Activated T-helper 2 cell treated with anti-CD3 and anti-CD28 coated beads, Interferon-gamma antibody, Interleukin-2, Interleukin-4, amounts not matched to agents 10 μg/mL and 5 μg/mL and 100 μg/mL, durations not matched to agents 14 hours and 24 hours and 36 hours (primary cell): ENCODE measurements at places on chromosomes 5 and 9. TPM values are rescaled to one million over a fixed set of nuclear protein-coding genes. Genes with fewer than 3 reads are reported as not detected.

- DNase-seq, result no peak
Observed at GRCh38 chr5:78718824-78719223, 70.3 kb upstream of the LHFPL2 start.

GRCh38 chr5:142621227-142621626, 64.7 kb downstream of the FGF1 start:
- no peak for DNase-seq

DNA sequence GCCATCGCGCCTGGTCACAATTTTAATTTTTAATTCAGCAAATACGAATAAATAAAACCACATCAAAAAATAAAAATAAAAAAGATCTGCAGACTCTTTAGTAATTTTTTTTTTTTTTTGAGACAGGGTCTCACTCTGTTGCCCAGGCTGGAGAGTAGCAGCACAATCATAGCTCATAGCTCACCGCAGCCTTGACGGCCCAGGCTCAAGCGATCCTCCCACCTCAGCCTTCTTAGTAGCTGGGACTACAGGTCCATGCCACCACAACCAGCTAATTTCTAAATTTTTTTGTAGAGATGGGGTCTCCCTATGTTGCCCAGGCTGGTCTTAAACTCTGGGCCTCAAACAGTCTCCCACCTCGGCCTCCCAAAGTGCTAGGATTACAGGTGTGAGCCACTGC, 14.2 kb downstream of the NANS start:
- no peak for DNase-seq

DNA sequence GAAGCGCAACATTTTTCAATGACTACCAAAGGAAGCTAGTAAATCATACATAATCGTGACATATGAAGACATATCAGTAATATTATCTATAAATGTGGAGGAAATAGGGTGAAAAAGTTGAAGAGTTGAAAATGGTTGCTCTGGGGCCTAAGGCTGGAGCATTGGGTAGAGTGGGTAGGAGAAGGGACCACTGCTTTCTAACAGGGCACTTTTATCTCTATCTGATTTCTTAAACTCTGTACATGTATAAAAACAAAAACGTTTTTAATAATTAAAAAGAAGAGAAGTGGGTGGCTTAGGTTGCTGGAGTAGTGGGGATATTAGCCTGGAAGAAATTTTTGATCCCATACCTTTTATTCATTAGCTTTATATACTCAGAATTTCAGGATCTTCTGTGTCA, 44.2 kb upstream of the ITGA1 start:
- no peak for DNase-seq

DNA sequence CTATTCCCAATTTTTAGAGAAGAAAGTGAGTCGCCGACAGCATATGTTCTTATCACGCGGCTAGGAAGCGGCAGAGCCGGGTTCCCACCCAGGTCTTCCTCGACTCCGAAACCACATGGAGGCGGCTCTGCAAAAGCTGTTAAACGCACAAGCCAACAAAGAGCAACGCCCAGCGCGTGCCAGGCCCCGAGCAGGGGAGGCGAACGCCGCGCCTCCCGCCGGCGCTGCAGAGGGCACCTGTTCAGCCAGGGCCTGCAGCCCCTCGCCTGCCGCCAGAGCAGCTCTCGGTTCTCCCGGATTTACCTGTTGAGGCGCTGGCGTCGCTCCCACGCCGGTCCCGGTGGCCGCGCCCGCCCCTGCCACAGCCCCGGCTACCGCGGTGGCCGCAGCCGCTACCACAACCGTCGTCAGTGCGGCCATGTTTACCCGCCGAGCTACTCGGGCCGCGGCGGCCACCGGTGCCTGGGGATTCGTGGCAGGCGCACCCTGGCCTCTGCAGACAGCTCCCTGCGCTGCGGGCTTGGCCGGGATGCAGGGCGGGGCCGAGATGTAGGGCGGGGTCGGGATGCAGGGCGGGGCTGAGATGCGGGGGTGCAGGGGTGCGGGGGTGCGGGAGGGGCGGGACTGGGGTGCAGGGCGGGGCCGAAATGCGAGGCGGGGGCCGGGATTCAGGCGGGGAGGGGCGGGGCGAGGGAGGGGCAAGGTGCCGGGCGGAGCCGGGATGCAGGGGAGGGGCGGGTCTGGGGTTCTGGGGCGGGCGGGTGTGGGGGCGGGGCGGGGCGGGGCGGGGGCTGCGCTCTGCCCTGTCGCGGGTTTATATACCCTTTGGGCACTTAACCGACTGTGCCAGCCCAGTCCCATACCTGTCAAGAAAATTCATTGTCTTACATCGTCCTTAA, at the start of gene CCDC112:
Gene CCDC112, minus strand, starts transcription at position 531 of the 899 bp plus-strand sequence. Its CDS starts 111 bp downstream, at position 420.
- peak; percentile 57 for DNase-seq

- DNase-seq, result no peak
Observed at GRCh38 chr5:146515473-146516150, 378 bp downstream of the GPR151 start.

DNA sequence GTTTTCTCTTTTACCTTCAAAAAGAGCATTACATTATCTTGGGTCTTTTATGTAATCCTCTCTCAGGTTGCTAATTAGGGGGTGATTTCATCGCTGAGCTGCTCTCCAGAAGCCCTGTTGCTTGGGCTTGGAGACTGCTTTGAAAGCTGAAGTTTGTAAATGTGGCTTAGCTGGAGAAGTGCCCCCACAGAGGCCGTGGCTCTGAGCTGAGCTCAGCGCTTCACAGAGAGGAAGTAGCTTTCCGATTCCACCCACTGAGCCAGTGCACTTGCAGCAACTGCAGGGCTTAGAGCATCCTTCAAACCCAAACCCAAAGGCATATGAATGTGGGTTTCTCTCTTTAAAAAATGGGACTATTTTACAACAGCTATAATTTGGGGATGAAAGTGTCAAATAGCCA, 13.7 kb upstream of the NXNL2 start:
- DNase-seq, result no peak

- DNase-seq, result no peak
Observed at GRCh38 chr5:31471916-31472315, 60.0 kb downstream of the DROSHA start.

DNA sequence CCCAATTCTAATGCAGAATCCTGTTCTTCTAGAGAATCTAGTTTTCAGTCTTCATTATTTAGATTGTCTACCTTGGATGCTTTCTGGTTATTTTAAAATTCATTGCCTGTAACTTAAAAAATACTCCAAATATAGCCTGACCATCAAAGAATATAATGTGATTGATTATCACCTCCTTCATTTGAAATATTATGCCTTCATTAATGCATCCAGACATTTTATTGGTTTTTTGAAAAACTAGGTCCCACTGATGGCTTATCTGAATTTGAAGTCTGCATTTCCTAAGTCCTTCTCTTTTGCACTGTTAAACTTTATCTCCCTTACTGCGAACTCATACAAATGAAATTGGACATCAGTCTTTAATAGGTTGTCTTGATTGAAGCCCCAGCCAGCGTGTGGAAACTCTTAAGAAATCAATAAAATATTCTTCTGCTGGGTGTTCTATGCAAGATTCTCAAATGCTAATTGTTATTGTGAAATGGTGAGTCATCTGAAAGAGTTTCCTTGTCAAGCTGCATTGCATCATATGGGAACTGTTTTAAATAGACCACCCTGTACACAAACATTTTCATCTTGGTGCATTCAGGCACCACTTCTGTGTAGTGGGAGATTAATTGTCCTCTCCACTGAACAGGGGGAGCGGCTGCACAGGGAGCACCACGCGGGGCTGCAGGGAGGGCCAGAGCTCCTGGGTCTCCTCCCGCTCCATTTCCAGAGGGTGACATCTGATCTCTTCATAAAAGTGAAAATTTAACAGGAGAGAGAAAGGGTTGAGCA, 92.3 kb upstream of the FANCC start:
- DNase-seq, result no peak

- DNase-seq, result no peak
Observed at GRCh38 chr5:123705741-123706140, 193.8 kb downstream of the CSNK1G3 start.

DNA sequence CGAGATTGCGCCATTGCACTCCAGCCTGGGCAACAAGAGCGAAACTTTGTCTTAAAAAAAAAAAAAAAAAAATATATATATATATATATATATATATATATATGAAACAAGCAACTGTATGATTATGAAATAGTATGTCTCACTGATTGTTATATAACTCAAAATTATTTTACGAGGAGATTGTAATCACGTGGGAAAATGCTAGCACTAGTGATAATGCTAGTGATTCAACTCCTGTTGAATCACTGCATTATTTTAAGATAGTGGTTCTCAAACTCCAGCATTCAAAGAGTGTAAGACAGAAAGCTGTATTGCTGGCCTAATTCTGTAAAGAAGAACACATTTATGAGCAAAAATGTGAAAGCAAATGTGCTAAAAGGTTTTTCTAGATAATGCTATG, 12.4 kb upstream of the PTPN3 start:
- DNase-seq, result no peak

The HTR1A gene
- not detected in 2 replicates for total RNA-seq

The IL13 gene
- 777 and 830 TPM in 2 replicates for total RNA-seq
